ENCODE measurements at places on chromosomes 12 and 14. TPM values are rescaled to one million over a fixed set of nuclear protein-coding genes. Genes with fewer than 3 reads are reported as not detected.
A peak's percentile ranks its signal among the peaks of the same experiment; 100 is the strongest.

Gene APOF
- total RNA-seq: not detected

Gene SOAT2
- 0.18 TPM for total RNA-seq

Gene SLC5A8
- total RNA-seq: not detected

Gene XRCC3
- 7.5 TPM for total RNA-seq

Gene PRICKLE1
- total RNA-seq: 21.3 TPM

- DNase-seq: peak; percentile 28
Measured at GRCh38 chr12:78293059-78293686, 462.5 kb downstream of the NAV3 start.

DNA sequence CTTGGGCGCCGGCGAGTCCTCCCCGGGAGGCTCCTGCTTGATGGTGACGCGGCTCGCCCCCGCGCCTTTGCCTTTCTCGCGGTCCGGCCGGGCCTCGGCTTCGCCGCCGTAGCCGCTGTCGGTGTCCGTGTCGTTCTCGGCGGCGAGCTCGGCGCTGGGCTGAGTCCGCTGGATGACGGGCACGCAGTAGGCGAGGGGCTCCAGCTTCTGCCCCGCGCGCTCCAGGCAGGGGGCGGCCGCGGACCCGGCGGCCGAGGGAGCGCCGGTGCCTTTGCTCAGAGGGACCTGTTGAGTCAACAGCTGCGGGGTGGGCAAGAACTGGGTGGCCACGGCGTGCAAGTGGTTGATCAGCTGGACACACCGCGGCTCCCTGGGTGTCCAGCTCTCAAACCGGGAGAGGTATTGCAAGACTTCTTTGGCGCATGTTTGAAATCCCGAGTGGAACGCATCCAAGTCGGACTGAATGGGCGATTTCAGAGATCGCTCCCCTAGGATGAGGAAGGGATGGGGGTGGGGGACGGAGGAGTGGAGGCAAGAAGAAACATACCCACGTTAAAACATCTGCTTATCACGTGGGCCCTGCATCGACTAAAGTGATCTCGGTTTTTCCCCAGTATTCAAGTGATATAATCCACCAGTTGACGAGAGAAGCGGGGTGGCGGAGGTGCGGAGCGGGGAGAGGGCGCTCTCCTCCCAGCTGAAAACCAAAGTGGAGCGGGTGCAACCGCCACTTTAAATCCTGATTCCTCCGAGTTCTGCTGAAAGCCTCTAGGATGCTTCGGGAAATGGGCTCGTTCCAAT, 2.0 kb downstream of the BHLHE41 start:
- DNase-seq: peak; percentile 79

DNA sequence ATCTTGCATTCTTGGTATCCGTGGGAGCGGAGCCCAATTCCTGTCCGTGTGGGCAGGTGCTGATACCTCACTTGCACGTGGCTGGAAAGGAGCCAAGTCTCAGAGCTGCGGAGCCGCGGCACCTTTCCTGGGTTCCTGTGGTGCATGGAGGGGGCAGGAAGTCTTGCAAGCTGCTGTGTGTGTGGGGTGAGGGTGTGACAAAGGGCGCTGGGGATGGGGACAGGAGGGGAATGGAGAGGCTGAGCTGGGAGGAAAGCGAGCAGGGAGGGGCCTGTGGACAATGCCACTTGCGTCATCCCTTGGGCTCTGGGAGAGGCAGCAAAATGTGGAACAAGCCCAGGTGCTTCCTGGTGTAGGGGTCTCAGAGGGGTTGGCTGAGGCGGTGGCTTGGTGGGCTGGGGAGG, 86.7 kb downstream of the CALM1 start:
- DNase-seq: no peak

DNA sequence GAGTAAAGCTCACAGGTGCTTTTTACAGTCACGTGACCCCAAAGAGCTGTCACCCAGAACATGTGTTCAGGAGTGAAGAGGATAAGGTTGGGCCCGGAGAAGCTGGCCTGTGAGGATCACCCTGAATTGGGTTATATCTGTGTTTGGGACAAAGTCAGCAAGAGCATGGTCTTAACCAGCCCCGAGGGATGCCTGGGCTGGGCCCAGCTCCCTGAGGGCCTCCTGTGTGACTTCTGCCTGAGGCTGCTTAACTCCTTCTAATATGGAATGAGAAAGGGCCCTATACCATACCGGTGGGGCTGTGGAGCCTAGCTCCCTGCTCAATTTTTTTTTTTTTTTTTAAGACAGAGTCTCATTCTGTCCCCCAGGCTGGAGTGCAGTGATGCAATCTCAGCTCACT, 2.5 kb downstream of the CDCA4 start:
- no peak for DNase-seq

- no peak for DNase-seq
Measured at GRCh38 chr12:100265732-100266584, 921 bp downstream of the DEPDC4 start.

- DNase-seq: no peak
Measured at GRCh38 chr14:89228921-89229639, 188.0 kb downstream of the FOXN3 start.

GRCh38 chr12:24172031-24172772, 222.7 kb upstream of the SOX5 start:
- DNase-seq: no peak

DNA sequence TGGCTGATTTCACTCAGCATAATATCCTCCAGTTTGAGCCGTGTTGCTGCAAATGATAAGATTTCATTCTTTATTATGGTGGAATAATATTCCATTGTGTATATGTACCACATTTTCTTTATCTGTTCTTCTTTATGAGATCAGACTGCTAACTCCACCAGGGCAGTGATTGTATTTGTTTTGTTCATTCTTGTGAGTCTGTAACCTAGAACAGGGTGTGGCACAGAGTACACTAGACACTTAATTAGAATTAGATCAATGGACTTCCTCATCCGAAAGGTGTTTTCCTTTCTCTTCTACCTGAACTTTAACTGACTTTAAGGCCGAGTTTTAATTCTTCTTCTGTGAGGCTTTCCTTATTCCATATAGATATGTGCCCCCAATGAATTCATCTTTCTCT, 551.0 kb downstream of the SNAPC1 start:
- DNase-seq: no peak

DNA sequence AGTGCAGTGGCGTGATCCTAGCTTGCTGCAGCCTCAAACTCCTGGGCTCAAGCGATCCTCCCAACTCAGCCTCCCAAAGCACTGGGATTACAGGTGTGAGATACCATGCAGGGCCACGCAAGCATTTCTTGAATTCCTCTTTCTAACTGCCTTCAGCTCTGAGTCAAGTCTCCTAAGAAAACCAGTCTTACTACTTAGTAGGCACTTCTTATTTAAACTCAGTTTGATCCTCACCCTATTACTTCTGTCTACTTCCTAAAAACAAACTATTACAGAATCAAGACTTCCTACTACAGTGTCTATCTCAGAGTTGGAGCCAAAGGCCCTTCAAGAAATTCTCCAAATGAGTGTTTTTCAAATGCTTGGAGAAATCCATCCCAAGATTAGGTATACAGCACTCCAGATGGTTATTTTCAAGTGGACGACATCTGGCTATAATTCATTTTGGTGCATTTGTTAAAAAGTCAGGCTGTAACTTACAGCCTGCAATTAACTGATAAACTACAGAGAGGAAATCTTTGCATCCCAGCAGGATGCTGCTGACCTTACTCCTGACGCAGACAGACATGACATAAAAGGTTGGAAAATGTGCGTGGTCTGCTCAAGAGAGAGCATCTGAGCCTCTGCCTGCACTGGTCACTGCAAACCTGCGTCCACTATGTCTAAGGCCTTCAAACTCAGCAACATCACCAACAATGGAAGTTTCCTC, 34.7 kb downstream of the SSH1 start:
- DNase-seq: no peak

- peak; percentile 99 for DNase-seq
Measured at GRCh38 chr14:100375266-100375962, 52.3 kb downstream of the SLC25A47 start.

GRCh38 chr12:70252832-70253231, 9.6 kb downstream of the CNOT2 start:
- peak; percentile 59 for DNase-seq

GRCh38 chr12:4074129-4074528, 199.4 kb upstream of the CCND2 start:
- no peak for DNase-seq

DNA sequence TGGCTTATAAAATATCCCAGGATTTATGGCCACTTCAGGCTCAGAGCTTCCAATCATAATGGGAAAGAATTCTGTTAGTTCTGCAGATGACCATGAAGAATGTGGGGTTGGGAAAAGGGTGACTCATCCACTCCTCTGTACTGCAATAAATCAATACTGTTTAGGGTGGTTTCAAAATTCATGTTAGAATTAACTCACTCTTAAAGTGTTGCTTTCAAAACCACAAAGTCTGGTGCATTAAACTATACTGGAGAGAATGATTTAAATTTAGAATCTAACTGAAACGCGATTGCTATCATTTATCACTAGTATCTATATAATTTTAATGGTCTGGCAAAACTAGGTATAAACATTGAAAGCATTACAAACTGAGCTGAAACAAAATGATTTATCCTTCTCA, 798 bp downstream of the CCDC198 start:
- DNase-seq: peak; percentile 45

All from IMR-90 (cell line).